ENCODE measurements at places on chromosomes 6 and 20.

- DNase-seq, result no peak
Measured at GRCh38 chr6:40524797-40525585, 62.2 kb downstream of the LRFN2 start.

GRCh38 chr6:16688984-16689636 lies 72.2 kb downstream of the ATXN1 start:
- peak; percentile 59 for DNase-seq

- DNase-seq, result no peak
Measured at GRCh38 chr6:105994118-105994590, 92.0 kb upstream of the PRDM1 start.

DNA sequence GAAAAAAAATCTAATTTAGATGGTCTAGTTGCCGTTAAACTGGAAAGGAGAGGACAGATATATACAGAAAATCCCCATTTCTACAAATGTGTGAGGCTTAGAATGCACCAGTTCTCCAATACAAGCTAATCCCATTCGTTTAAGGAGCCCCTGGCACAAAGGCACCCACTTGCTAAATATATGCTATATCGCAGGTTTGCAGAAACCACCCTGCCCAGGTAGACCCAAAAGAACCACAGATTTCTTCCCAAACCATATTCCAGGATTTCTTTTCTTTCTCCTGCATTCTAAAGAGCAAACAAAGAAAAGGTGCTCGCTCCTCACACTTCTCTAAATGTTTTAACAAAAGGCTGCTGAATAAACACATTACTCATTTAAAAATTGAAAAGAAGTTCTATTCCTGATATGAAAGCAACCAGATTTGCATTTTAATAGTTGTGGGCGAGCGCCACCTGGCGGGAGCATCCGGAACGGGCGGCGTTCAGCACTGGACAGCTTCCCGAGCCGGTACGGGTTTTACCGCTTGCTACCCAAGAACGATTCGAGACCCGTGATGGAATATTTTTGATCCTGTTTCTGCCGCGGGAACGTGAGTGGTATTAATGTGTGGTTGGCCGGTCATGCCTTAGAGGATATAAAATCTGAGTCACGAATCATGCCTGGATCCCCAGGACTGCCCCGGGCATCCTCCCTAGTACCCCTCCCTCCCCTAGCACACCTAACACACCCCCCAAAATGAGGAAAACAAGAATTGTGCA lies 2.1 kb downstream of the PTPRT start:
- peak; percentile 9 for DNase-seq

DNA sequence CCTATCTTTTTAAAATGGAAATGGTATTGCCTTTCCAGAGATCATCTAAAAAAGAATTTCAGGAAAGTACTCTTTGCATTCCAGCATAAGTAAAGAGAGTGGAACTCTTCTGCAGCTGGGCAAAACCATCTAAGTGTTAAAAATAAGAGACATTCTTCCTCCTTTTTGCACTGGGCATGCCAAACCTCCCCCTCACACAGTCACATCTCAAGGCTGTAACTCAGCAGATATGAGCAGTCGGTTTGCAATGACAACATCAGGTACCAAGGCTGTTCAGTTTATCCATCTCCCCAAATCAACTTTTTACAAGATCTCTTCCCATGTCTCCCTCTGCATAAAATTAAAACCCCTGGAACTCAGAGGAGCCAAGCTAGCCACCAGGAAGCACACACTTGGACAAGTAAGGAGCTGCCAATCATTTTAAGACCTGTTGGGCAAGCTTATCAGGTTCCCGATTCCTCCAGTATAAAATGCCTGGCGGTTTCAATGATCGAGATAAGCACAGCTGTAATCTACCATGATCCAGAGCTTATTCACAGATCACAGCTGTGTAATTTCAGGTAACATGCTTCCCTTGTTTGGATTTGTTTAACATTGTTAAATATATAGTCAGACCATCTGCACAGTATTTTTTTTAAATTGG lies 23.2 kb downstream of the ID4 start:
- DNase-seq, result no peak

- DNase-seq, result no peak
Measured at GRCh38 chr6:135141728-135142127, 39.4 kb upstream of the MYB start.

DNA sequence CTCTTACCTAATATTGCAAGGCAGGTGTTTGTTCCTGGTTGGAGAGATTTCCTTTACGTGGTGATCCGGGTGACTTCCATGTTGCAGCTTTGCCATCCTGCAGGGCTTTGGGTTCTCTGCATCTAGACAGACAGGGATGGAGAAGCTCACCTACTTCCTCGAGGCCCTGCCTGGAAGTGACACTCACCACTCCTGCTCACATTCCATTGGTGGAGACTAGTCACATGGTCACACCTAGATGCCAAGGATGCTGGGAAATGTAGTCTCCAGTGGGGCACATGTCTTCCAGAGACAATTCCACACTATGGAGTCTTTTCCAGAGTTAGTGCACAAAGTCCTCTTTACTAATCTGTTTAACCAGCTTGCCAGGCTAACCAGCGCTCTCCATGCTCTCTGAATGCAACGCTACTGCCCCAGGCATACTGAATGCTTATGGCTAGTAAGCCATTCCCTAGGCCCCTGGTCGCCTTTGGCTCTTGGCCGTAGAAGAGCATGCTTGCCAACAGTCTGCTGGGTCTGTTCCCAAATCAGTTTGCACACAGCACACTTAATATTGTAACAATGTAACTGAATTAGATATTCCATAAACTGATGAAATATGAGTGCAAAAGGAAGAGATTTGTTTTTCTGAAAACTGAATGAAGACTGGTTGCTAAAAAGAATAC lies 6.7 kb upstream of the KCNK15 start:
- no peak for DNase-seq

GRCh38 chr20:50029697-50030461 lies 47.1 kb downstream of the SNAI1 start:
- DNase-seq, result no peak

DNA sequence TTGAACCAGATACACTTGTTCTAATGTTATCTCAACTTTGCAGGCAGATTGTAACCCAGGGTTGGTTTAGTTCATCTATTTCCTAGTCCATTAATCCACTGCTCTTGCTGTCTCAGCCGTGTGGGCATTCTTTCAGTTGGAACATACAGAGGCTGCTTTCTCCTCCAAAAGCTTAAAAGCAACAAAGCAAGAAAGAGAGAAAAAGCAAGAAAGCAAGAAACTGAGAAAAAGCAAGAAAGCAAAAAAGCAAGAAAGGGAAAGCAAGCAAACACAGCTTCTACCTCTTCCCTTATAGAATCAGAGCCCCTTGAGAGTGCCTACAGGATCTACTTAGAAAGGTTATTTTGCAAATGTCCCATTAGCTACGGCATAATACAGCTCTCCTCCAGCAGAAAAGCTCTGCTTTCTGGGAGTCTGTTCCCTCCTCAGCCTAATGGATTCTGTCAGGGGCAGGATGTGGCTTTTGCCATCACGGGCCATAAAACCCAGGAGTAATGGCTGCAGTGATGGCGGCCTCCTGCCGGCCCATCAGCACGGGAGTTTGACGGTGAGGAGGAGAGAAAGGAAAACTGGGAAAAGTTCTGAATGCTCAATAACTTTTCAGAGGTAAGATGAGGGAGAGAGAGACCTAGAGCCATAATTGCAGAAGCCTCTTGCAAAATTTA lies 156.8 kb upstream of the JARID2 start:
- no peak for DNase-seq

DNA sequence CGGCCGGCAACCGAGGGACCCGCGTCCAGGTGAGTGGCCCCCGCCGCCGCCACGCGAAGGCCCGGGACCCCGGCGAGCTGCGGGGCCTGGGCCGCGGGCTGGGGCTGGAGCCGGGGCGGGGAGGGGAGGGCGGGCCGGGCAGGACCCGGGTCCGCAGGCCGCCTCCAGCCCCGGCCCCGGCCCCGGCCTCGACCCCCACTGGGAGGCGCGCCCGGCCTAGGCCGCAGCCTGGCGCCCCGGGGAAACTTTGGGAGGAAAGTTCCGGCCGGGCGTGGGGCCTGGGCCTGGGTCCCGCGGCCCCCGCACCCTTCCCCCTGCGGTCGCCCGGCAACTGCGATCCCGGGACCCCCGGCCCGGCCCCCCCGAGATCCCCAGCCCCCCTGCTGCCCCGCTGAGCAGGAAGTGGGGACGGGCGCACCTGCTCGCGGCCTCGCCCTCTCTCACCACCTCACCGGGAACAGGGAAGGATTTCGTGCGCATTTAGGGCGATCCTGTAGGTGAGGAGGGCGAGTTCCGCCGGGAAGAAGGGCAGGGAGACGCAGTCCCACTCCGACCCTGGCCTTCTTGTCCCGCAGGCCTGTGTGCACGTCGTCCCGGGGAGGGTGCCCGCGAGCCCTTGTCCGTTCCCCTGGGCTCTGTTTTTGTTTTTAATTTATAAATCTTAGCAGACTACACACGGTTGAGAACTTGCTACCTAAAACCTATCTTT lies 402 bp downstream of the OSBPL2 start:
- no peak for DNase-seq

GRCh38 chr20:57580478-57581201 lies 19.7 kb downstream of the PCK1 start:
- no peak for DNase-seq

GRCh38 chr6:38387461-38387860 lies 252.3 kb downstream of the BTBD9 start:
- DNase-seq, result no peak

- no peak for DNase-seq
Measured at GRCh38 chr6:136158387-136158821, 91.7 kb downstream of the MTFR2 start.

DNA sequence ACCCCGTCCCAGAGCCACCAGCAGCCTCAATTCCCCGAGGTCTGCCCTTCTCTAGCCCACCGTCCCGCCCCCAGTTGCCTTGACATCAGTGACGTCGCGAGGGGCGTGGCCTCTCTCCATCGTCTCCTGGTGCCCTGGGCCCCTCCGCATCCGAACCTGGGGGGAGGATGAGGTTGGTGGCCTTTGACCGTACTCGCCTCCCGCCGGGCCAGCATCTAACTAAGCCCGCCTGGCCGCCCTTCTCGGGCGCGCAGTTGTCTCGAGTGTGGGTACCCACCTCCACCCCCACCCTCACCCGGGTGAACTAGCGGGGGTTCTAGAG lies 5.5 kb upstream of the ARMC12 start:
- DNase-seq, result no peak

DNA sequence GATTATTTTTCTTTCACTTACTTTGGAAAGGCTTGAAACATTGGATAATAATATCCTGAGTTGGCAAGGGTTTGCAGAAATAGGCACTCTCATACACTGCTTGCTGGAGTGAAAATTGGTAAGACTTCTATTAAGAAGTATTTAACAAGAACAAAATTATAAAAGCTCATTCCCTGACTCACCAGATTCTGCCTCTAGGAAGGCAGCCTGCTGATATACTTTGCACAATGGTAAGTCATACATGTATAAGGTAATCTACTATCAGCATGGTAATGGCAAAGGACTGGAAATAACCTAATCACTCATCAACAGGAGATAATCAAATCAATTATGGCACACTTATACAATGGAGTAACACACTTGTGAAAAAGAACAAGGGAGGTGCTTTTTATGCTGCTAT lies 85.8 kb downstream of the PLCG1 start:
- no peak for DNase-seq

DNA sequence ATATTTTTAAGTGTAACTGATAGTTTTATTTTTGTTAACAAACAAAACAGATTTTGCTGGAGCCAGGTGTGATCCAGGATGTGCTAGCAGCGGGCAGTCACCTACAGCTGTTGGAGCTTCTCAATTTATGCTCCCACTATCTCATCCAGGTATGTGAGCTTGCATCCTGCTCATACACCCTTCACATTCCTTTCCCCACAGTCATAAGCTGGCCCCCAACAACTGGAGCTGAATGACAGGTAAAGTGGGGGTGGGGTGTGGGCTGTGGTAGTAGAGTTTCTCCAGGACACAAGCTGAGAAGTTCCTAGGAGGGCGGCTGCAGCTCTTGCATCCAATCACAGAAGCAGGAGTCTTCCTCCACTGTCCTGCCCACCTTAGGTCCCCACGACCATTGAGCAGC lies 140.1 kb downstream of the KLHL32 start:
- DNase-seq, result no peak

DNA sequence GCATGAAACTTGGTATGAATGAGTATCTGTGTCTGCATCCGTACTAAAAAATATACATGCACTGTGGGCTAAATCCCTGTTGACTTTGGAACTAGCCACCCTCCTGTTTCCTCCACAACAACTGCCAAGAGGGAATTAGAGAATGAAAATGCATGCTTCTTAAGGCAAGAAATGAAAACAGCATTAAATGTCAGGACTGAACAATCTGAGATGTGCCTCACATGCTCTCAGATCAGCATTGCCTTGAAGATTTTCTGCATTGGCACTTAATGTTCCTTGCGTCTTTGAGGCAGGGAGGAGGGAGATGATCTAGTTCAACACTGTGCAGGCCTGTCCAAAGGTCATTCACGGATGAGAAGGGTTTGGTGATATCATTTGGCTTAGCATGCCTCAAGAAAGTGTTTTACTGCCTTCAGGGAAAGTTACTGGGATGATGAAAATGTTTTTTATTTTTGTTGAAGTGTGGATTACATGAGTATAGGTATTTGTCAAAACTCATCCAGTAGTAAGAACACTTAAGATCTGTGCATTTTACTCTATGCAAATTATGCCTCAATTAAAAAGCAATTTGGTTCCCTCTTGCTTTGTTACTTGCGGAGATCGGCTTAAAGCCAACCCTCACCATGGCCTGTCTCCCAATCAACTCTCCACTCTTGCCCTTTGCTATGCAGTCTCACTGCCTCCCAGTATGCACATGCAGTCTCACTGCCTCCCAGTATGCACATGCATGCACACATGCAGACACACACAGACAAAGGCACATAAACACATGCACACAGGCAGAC lies 47.5 kb upstream of the RIN2 start:
- no peak for DNase-seq

DNA sequence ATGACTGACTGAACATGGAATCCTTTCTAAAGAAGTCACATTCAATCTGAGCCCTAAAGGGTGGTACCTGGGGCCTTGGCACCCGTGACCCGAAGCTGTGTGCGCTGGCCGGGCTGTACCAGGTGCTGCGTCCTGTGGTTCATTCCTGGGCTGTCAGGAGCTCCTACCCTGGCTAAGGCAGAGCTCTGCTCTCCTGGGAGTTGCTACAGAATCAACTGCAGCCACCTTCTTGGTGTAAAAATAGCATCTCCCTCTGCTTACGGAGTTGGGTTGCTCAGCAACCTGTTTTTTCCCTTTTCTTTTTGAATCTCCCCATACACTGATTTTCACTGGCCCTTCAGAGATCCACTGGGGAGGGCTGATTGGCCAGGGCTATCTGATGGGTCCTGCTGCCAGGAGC lies 236.6 kb upstream of the PDE10A start:
- DNase-seq, result no peak

- peak; percentile 28 for DNase-seq
Measured at GRCh38 chr6:95091823-95092436, 485.4 kb upstream of the MANEA start.
